NCI-H187 (cell line): ENCODE measurements at places on chromosomes 5 and 9.
A peak's percentile ranks its signal among the peaks of the same experiment; 100 is the strongest.

DNA sequence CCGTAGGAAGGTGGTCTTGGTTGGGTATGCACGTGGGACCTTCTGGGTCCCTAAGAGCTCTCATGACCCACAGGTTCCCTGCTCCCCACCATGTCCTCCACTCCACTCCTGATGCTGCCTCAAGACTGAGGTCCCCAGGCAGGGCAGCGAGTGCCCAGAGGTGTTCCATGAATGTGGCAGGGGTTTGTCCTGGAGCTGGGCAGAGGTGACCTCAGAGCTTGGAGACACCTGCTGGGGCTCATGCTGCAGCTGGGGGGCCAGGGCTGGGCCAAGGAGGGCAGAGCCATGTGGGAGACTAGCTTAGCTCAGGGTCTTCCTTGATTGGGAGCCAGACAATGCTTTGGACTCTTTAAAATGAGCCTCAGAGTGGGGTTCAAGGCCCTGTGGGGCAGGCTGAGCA, 74.0 kb upstream of the PITX1 start:
- DNase-seq, result no peak

- DNase-seq, result no peak
Observed at GRCh38 chr5:152329207-152329606, 75.9 kb downstream of the NMUR2 start.

DNA sequence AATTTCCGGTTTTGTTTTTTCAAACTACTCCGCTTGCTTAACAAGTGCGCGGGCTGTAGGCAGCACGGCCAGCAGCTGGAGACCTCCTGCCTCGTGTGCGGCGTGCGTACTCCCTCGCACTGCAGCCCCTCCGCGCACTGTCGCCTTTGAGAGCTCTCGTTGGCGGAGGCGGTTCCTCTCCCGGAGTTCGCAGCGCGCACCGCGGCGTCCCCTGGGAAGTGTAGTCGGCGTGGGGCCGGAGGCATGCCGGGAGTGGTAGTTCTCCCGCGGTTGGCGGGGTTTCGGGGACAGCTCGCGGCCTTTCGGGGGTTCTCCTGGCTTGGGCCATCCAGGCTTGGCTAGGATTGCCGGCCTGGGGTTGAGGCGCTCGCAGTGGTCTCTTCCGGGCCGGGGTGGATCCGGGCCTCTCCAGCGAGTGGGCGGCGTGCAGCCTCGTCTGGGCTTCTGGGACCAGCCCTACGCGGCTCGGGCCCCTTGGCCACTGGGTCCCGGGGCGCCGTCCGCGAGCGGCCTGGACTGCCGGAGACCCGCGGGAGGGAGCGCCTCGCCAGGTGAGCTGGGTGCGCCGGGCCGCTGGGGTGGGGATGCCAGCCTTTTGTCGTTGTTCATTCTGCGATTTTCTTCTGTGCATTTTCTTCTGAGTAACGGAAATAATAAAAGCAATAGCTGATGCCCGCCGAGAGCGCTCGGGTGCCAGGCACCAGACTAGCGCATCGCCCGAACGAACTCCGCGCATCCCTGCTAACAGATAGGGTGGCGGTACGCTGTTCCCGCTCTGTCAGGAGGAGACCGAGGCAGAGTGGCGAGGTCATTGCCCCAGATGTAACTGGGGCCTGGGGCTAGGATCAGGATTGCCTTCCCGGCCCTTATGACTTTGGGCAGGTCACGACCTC, at the start of gene ZNF354C:
Gene ZNF354C (plus strand): TSS at position 258 of the 893 bp plus-strand sequence. CDS start 1,696 bp downstream, outside the sequence.
- peak; percentile 39 for DNase-seq

GRCh38 chr5:94890907-94891306, 272.4 kb downstream of the SLF1 start:
- no peak for DNase-seq

- DNase-seq, result no peak
Observed at GRCh38 chr9:134185536-134186011, 21.2 kb upstream of the RNU6ATAC start.

DNA sequence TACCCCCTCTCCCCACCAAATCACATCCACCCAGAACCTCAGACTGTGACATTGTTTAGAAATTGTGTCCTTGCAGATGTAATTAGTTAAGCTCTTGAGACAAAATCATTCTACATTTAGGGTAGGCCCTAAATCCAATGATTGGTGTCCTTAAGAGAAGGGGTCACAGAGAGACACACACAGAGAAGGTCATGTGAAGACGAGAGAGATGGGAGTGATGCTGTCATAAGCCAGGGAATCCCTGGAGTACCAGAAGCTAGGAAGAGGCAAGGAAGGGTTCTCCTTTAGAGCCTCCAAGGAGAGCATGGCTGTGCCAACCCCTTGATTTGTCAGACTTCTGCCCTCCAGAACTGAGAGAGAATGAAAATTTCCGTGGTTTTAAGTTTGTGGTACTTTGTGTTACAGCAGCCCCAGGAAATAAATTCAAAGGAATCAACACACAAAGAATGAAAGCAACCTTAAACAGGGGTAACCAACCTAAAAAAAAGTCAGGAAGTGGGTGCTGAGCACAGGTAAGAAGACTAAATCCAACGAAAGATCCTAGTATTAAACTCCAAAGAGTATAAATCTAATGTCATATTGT, 33.6 kb downstream of the TIMD4 start:
- DNase-seq, result no peak

DNA sequence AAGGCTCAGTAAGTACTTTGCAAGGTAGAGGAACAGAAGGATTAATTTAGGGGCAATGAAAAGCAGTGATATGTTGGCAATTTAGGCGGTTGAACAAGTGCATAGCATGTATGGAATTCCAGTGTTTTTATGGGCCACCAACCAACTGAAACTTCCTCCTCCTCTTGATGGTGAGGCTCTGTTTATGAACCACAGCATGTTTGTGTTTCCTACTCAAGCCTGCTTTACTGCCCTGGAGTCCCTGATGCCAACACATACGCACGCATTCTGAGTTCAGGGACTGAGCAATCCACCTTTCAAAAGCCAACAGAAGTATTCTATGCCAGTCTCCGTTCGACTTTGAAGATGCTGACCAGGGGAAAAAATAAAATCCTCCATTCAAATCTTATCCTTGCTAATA, 417.5 kb downstream of the EFNA5 start:
- DNase-seq, result no peak

- DNase-seq, result no peak
Observed at GRCh38 chr5:172642926-172643871, 2.1 kb downstream of the NEURL1B start.

- DNase-seq, result no peak
Observed at GRCh38 chr5:66193419-66193818, 49.3 kb downstream of the SREK1 start.

GRCh38 chr9:3520564-3520963, 5.2 kb downstream of the RFX3 start:
- no peak for DNase-seq

DNA sequence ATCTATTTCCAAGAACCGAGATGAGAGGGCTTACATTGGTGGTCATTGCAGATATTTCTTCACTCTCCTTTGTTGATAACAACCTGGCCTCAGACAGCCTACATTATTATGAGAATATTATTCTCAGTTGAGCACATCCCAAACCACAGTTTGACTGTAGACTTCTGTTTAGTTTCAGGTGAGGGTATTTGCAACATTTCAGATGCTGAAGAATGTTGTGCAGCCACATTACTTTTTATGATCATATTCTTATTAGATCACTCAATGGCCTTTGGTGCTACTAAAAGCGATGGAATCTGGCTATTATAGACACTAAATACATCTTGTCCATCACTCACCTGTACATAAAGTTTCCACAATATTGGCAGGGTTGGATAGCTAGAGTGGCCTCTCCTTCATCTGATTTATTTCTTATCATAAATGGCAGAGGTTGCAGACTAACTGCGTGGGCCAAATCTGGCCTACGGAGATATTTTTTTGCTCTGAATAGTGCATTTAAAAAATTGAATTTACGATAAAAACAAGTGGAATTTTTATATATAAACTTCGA, 26.2 kb upstream of the RICTOR start:
- DNase-seq, result no peak

DNA sequence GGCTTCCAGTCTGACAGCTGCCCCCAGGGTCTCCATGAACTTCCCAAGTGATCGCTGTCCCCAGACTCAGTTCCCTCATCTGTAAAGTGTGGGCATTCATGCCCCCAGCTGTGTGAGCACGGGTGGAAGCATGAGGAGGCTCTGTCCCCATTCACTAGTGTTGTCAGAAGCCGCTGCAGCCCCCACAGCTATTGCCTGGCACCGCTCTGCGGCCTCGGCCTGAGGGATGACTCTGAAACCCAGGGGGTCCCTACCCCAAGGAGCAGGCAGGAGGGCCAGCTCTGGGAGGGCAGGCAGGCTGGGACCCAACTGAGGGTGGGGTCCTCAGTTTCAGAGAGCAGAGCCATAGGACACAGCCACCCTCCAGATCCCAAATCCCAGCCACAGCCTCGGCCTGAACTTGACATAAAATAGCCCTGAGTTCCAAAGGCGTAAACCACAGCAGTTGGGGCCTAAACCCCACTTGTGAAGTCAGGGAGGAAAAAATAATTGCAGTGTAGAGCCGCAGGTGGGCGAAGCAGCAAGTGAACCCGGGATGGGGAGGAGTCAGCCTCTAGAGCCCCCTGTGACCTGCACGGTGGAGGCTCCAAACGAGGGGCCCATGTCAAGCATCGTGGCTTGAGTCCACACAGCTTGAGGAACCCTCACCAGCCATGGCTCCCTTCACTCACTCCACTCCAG, 66.0 kb upstream of the ADAMTS2 start:
- DNase-seq, result no peak

- no peak for DNase-seq
Observed at GRCh38 chr9:129693741-129694140, 28.3 kb downstream of the PRRX2 start.

DNA sequence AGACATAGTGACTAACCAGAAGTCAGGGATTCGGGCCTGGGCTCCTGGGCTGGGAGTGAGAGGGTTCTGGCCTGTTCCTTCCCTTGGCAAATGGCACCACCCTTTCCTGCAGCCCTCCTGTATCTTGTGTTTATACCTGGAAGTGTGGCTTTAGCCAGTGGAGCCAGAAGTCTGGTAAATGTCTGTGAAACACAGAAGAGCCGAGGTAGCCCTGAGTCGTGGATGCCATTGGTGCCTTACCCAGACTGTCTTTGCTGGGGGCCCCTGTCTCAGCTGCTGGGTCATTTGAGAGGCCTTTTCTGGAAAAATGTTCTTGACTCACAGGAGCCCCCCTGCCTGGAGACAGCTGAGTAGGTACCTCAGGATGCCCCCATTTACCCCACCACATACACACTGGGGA, 95.7 kb upstream of the BASP1 start:
- DNase-seq, result no peak

- peak; percentile 92 for DNase-seq
Observed at GRCh38 chr5:125484742-125485641, 738.6 kb upstream of the ZNF608 start.

DNA sequence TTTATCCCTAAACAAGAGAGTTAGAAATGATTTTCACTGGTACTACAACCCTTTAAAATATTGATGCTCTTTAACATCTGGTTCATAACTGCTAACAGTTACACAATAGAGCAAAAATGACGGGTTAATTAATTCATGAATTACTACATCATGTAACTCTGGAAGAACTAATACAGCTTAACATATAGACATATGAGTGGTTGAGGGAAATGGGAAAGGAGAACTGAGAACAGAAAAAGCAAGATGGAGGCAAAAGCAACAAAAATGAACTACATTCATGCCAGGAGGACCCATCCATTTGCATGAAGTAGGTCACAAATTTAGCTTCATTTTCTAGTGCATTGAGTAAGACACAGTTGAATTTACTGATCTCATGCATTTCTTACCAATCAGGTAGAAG, 61.8 kb downstream of the C9 start:
- DNase-seq, result no peak

DNA sequence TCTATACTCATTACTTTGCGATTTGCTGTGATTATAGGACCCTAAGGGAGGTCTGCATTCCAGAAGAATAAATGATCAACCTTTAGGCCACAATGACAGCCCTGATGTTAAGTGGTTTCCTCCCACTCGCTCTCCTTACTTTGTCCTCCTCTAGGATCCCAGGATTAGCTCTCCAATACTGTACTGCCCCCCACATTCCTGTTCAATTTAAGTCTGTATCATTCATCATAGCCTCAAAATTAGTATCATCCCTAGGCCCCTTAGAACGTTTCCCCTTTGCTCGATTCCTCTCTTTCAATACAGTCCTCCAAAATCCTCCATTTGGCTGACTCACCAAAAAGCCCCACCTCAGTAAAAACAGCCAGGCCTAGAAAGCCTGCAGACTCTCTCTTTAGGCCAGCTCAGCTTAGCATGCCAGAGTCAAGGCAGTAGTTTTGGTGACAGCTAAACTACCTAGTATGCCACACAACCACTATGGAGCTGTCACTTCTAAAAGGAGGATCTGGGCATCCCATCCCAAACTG, 24.4 kb downstream of the RNF145 start:
- no peak for DNase-seq

DNA sequence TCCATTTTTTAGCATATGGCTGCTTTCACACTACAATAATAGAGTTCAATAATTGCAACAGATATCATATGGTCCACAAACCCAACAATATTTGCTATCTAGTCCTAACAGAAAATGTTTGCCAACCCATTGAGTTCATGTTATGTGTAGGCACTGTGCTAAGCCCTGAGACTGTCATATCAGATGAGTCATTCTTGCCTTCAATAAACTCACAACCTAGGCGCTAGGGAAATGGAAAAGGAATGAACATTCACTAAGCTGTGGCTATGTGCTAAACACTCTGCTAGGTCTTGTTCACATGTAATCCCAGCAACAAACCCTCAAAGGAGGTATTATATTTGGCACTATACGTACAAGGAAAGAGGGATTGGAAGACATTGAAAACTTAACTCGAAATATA, 8.4 kb upstream of the TIMD4 start:
- DNase-seq, result no peak

GRCh38 chr5:168162464-168162863, 129.0 kb upstream of the WWC1 start:
- DNase-seq, result no peak

DNA sequence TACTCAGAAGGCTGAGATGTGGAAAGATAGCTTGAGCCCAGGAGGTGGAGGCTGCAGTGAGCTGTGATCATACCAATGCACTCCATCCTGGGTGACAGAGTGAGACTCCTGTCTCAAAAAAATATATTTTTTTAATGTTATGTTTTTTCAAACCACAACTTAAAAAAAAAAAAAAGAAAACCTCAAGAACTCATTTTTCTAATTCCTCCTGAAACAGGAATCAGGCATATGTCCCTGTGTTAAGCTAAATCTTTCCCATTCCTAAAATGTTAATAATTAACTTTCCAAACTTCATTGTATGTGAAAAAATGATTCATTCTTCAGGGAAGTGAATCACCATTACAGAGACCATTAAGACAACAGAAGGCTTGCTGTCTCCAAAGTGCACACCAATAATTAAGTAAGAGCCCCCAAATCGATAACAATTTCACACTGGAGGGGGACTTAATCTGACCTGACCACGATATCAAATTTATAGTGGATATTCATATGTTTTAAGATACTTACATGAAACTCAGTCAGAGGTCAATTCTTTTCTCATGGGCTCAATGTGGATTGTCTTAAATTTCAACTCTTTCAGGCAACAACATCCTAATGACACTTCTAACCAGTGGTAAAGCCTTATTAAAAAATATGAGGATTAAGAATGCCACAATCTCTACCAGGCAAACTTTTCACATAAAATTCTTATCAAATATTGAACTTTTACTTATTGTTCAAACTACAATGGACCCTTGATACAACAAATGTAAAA, 5.2 kb downstream of the CEMIP2 start:
- no peak for DNase-seq
